ENCODE measurements at places on chromosomes 3 and 15.

DNA sequence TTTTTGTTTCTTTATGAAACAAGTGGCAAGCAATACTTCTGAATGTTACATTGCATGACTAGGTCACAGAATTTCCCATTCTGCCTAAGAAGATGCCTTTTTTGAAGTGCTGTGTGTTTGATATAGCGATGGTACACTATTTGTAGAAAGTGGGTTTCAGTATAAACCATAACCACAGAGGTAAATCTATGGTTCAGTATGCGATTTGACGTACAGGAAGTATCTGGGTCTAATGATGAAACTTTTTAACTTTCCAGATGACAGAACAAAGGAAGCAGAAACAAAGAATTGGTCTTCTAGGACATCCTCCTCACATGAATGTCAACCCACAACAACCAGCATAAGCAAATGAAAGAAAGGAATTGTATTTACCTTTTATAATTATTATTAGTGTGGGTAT is 133.4 kb upstream of the BHLHE40 start:
- no peak for DNase-seq

GRCh38 chr15:60994963-60995475 is 234.1 kb downstream of the RORA start:
- DNase-seq, result no peak

DNA sequence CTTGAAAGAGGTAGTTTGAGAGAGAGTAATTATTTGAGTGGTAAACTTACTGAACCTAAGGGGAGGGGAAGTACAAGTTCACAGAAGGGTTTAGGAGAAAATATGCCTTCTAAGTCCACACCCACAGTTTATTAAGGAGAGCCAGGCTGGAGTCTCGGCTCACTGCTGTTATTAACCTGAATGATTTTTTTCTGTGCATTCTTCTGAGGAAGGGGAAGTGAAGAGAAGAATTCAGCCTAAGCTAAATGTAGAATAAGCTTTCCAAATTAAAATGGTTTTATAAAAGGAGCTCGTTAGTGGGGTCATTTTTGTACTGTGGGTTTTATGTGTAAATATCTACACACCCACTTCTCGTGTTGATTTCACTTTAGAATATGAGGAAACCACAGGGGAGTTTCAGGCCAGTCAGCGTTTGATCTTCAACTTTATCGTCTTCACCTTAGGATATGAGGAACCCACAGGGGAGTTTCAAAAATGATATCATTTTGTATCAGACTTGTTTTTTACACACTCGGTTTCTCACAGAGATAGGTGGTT is 1.5 kb downstream of the WHAMM start:
- DNase-seq, result no peak

DNA sequence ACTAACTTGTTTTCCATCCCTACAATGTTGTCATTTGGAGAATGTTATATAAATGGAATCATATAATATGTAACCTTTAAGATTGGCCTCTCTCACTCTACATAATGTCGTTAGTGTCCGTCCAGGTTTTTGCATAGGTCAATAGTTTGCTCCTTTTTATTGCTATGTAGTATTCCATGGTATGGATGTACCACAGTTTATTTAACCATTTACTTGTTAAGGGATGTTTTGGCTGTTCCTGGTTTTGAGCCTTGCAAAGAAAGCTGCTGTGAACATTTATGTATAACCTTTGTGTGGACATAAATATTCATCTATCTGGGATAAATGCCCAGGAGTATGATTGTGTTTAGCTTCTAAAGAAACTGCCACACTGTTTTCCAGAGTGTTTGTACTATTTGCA is 34.1 kb upstream of the SEC22A start:
- no peak for DNase-seq

- no peak for DNase-seq
Observed at GRCh38 chr3:5840056-5840455, 652.5 kb downstream of the EDEM1 start.

DNA sequence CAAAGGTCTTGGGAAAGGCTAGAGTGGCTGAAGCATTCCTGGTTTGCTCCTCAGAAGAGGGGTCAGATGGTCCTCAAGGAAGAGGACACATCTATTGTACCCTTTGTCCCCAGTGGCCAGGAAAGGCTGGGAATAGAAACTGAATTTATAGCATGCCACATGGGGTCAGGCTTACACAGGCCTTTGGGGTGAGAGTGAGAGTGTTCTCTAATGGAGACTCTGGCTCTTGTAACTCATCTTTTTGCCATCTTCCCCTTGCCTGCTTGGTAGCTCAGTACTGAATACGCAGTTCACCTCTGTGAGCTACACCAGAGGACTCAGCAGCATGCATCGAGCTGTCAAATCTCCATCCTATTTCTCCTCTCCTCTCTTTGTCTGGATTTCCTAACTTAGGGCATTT is 87.5 kb downstream of the ATP2B2 start:
- no peak for DNase-seq

DNA sequence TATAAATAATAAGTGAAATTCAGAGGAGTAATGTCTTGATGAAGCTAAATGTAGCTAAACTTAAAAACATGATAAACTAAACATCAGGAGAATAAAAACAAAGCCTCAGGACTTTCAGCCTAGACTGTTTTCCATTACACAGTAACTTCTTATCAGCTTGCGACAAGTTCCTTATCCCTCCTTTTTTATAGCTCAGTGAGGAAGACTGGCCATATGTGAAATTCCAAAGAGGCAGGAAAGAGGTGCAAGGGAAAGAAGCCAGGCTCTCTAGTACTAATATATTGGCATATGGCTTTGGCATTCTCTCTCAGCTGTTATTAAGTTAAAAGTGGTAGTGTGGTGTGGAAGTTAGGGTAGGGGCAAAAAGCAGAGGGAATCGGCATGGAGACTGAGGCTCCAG is 4.4 kb downstream of the COX17 start:
- no peak for DNase-seq

DNA sequence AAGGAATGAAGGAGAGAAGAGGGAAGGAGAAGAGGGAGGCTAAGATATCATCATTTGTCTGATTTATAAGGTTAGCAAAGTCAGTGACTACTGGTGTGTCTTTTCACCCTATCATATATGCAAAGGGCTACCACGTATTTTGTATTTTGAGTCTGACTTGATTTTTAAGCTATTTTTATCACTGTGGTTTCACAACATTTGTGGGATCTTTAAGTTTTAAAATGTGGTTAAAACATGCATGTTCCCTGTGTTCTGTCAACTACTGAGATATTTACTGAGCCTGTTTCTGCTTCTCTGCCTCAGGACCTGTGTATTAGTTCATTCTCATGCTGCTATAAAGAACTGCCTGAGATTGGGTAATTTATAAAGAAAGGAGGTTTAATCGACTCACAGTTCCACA is 22.5 kb upstream of the SPTSSB start:
- DNase-seq, result no peak

DNA sequence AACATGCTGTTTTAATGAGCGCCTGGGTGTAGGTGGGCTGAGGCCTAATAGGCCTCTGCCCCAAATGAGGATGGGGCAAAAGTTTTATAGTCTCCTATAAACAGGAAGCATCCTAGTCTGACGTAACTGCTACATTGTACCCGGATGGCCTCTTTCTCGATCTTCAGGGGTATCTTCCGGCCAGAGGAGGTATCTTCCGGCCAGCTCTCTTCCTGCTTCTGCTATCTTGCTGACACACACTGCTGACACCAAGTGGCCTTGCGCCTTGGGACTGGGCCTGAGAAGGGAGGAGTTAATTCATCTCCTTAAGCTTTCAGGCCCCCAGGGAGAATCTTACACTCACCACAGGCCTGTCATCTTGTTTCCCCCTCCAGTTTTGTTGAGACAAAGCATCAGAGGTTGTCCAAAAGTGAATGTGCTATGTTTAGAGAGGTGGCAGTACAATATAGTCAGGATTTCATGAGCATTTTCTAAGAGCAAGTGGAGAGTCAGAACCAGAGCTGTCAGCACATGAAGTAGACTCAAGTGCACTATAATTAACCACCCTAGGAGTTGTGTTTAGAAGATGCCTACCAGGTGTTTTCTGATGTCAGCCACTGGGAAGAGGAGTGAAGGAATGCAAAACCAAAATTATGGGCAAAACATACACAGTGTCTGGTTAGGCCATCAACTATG is 15.6 kb upstream of the IGSF10 start:
- no peak for DNase-seq

DNA sequence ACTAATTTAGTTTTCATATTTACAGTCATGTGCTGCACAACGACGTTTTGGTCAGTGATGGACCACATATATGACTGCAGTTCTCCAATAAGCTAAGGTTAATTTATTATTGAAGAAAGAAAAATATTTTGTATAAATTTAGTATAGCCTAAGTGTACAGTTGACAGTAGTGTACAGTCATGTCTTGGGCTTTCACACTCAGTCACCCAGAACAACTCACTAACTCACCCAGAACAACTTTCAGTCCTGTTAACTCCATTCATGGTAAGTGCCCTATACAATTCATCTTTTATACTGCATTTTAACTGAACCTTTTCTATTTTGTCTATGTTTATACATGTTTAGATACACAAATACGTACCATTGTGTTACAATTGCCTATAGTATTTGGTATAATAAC is 3.8 kb upstream of the GABRR3 start:
- DNase-seq, result no peak

- no peak for DNase-seq
Observed at GRCh38 chr3:70754314-70754713, 441.9 kb upstream of the MDFIC2 start.

DNA sequence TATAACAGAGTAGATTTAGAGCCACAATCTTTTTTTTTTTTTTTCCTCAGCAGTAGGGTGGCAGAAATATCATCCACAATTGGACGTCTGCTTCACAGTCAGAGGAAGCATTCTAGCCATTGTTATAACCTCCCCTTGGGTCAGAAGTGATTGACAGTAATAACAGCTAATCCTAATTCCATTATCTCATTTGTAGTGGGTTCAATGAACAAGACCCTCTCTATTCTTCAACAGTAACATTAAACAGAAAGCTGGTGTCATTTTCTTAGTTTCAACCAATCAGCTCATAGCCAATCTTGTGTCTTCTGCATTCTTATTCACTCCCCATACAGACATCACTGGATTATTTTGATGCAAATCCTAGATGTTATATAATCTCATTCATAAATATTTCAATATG is 44.6 kb downstream of the QTRT2 start:
- DNase-seq, result no peak

- no peak for DNase-seq
Observed at GRCh38 chr3:175346573-175347356, 487.6 kb downstream of the NAALADL2 start.

DNA sequence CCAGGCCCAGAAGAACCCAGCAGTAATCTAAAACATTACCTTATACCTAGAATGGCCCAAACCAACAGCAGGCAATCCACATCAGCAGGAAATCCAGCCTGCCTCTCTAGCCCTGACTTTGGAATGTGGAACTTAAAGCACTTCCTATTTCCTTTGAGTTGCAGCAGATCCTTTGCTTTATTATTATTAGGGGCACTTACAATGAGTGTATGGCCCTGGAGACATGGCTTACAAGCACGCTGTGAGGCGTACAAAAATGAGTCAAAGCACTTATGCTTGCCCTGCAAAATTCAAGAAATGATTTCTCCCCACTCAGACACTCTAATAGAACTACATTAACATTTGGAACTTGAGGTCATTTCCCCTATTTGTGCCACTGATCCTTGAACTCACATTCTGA is 9.5 kb upstream of the KNSTRN start:
- no peak for DNase-seq

DNA sequence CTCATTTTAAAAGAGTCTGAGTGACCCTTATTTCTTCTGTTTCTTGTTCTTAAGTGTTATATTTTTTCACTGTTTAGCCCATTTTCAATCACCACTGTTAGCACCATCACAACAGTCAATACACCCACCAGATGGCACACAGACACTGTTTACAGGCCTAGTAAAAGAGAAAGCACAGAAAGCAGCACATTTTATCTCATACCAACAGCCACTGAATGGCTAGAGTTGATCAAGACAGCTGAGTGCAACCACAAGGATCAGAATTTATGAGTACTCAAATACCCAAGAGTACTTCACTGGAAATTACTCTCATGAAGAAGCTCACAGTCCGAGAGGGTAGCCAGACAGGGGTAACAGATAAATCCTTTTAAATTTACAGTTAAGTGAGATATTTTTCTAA is 127.0 kb downstream of the TFDP2 start:
- DNase-seq, result no peak

GRCh38 chr3:52068730-52069129 is 12.4 kb upstream of the DUSP7 start:
- no peak for DNase-seq

GRCh38 chr15:73760330-73761329 is 7.5 kb upstream of the INSYN1 start:
- no peak for DNase-seq

- no peak for DNase-seq
Observed at GRCh38 chr3:111915905-111916304, 56.8 kb downstream of the PHLDB2 start.

- DNase-seq, result no peak
Observed at GRCh38 chr15:31314380-31314779, 12.3 kb upstream of the KLF13 start.

GRCh38 chr3:191339316-191339917 is 9.1 kb upstream of the UTS2B start:
- no peak for DNase-seq

- no peak for DNase-seq
Observed at GRCh38 chr3:160065282-160065681, 76.6 kb downstream of the IL12A start.

DNA sequence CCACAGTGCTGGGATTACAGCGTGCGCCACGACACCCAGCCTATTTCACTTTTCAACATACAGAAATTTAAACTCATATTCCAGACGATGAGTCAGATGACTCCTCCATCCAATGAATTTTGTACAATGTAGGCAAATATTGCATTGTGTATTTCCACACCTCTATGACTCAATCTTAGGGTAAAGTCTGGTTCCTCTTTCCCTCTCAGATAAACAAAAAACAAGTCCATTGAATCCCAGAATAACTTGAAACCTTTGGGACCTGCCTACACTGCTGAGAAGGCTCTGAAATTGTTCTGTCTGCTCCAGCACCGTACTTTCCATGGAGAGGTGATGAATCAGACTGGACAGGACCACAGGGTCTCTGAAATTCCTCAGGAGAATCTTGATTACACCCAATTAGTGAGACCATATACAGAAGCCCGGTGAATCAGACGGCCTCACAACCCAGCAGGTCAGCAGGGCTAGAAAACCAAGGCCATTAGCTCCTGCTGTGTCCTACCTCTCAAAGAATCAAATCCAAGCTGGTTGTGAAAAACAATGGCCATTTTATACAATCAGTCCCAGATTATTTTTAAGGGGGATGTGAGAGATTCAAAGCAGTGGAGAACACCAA is 112.6 kb downstream of the ERC2 start:
- no peak for DNase-seq

GRCh38 chr3:11954312-11954934 is 49.8 kb upstream of the SYN2 start:
- DNase-seq, result no peak
